ENCODE measurements at places on chromosomes 12 and 14. TPM values are rescaled to one million over a fixed set of nuclear protein-coding genes. Genes with fewer than 3 reads are reported as not detected.

DPF3 gene
- total RNA-seq, result 8.1 TPM

KRT74 gene
- not detected for total RNA-seq

LTBP2 gene
- 264 TPM for total RNA-seq

PIK3C2G gene
- total RNA-seq, result not detected

GZMB gene
- total RNA-seq, result not detected

A2ML1 gene
- not detected for total RNA-seq

RHEBL1 gene
- total RNA-seq, result 2.6 TPM

SLC38A4 gene
- total RNA-seq, result not detected

TEX22 gene
- total RNA-seq, result 2.1 TPM

TMEM63C gene
- not detected for total RNA-seq

RFX4 gene
- not detected for total RNA-seq

Data from endothelial cell of umbilical vein (primary cell).